Activated T-cell treated with anti-CD3 and anti-CD28 coated beads, Interleukin-2, amount 50 U/mL, for 4 hours (primary cell): ENCODE measurements at places on chromosomes 4 and X. TPM values are rescaled to one million over a fixed set of nuclear protein-coding genes. Genes with fewer than 3 reads are reported as not detected.

DNA sequence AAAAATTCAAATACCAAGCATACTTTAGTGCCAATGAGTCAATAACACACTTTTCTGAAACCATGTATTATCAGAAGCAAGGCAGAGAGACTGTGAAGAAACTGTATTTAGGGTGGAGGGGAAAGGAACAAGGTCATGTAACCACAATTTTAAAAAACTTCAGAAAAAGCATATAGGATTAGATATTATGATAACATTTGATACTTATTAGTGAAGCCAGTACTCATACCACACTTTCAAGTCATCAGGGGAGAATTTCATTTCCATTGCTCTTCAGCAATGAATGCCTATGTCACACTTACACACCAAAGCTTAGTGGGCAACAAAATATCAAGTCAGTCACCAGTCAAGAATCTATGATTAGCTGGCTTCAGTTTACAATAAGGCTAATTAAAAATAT lies 602.2 kb downstream of the IL15 start:
- DNase-seq, result no peak

The UGT2B17 gene
- 0.10 TPM for total RNA-seq

The AMBN gene
- total RNA-seq, result not detected

DNA sequence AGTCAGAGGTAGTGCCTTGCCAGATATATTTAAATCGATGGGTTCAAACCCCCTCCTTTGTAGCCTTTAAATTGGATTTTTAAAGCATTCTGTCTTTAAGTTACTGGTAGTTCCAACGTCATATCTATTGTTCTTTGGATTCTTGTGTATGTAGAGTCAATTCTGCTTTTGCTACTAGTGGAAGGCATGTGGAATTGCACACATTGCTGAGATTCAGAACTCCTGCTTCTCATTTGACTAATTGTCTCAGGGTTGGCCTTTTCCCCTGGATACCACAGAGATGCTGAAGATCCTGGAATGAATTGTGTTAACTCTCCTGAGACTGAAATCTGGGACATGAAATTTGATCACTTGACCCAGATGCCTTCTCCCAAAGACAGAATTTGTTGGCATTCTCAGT lies 328.3 kb upstream of the RPS6KA3 start:
- no peak for DNase-seq

DNA sequence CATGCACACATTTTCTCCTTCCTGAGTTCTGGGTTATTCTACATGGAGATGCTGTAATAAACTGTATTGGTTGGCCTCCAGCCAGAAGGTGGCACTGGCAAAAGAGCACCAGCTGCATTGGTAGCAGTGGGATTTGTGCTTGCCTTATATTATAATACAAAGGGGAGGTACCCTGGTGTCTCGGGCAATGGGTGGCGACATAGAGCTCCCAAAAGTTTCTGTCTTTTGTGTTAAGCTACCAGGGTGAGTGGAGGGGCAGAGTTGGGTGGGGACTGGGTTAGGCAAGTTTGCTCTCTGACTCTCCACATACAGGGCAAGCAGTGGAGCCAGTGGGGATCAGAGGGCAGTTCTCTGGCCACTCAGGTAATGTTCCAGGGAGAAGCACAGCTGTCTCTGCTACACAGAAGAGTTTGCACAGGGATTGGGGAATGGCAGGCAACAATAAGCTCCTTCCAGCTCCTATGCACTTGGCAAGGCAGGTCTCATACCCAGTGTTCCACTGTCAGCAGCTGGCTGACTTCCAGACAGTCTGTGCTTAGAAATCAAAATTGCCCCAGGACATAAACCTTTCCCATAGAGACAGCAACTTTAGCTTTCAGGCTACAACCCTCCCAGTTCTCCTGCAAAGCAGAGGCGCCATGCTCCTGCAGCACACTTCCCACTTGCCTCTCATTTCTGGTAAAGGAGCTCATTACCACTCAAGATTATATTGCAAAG lies 463.9 kb upstream of the PCDH7 start:
- no peak for DNase-seq

- DNase-seq, result peak; percentile 7
Observed at GRCh38 chr4:94452476-94453371, 982 bp downstream of the PDLIM5 start.

The ERAS gene
- 0.37 TPM for total RNA-seq

DNA sequence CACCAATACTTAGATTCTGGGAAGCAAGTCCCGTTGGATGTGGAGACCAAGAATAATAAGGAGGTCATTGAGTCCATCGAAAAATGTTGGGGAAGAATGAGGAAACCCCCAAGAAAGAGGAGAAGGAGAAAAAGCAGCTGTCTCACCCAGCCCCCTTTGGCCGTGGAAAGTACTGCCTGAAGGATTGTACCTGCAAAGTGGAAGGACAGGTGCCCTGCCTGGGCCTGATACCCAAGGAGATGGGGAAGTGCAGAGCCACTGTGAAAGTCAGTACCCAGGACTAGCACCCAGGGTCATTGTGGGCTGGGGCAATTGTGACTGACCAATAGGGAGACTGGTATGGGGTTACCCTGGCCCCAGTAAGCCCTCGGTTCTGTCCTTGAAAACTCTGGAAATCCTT lies 13.8 kb upstream of the CFAP299 start:
- no peak for DNase-seq

The F8 gene
- total RNA-seq, result 1.5 TPM

The TLR2 gene
- total RNA-seq, result 1.9 TPM

DNA sequence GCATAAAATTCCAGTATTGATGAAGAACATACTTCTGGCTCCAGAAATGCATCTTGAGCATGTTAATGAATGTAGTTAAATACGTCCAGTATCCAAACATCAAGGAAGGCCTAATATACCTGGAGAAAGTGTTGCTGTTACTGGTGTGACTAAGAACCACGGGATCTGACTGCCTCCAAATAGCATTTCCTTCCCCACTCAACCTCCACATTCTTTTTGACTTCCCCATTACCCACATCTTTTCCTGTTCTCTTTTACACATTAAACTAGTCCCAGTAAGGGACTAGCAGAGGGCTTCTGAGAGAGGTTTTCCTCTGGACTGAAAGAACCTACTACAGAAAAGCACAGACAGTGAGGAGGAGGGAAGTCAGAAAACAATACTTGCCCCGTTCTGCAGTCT lies 482.8 kb upstream of the HTR2C start:
- no peak for DNase-seq

DNA sequence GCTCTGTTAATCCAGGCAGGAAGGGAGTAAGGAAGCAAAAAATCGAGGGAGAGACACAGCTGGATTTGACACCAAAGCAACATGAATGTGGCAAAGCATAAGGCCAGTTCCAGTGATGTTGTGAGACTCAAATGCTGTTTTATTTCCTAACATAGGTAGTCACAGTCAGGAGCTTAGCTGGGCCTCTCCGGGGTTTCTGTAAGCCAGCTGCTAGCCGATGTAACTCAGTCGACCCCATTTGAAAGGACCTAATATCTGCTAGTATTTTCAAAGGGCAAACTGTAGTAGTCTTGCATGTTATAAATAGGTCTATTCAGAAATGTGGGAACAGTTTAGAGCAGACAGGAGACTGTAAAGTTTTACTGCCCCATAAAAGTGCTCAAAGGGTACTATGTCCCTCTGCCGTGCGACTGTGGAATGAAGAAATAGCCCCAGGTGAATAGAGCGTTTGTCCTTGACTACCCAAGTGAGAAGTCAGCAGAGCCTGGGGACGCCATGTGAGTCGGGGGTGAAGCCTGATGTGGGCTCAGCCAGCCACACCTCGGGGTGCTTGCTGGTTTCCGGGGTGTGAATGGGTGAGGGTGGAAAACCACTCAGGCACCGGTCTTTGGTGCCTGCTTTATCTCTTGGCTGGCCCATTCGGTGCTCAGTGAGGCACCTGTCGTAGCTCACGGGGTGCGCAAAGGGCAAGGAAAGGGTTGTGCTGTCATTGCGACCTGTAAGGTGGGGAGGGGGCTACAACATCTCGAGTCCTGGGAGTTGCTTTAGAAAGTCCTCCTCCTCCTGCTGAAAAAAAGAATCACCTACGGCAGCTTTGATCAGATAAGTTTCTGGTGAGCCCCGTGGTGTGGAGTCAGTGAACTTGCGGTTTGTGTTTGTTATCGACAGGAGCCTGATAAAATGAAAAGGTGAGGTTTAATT lies 745 bp downstream of the TRIM2 start:
- DNase-seq, result peak; percentile 18

The ODAPH gene
- not detected for total RNA-seq

DNA sequence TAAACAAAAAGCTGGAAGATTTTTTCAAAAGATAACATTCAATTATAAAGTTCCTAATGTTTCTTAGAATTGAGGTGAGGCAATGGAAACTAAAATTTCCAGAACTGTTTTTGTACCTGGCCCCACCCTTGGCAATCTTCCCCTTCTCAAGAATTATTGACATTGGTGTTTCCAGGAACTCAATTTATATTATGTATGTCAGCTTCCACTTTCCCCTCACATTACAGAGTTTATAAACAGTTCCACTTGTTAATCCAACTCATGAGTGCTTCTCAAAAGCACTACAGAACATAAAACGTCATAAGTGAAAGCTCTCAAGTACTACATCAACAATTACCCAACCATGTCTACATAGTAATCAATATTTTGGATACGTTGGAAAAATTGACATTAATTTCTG lies 107.4 kb downstream of the FAM13A start:
- DNase-seq, result no peak

DNA sequence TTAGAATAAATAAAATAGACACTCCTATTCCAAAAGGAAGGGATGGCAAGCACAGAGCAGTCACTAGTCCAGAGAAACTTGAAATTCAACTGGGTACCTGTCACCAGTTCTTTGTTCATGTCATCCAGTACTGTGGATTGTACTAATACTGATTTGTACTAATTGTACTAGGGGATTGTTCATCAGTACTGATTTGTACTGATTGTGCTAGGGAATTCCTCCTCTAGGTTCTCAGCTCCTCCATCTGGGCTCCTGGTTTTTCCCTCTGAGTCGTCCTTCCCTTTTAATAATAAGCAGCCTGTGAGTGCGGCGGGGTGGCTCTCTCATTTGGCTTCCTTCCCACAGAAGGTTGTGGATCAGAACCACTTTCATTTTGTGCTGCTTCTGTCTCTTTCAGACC lies 31.0 kb upstream of the SOD3 start:
- DNase-seq, result no peak

- no peak for DNase-seq
Observed at GRCh38 chrX:147738265-147738664, 173.5 kb upstream of the FMR1 start.

DNA sequence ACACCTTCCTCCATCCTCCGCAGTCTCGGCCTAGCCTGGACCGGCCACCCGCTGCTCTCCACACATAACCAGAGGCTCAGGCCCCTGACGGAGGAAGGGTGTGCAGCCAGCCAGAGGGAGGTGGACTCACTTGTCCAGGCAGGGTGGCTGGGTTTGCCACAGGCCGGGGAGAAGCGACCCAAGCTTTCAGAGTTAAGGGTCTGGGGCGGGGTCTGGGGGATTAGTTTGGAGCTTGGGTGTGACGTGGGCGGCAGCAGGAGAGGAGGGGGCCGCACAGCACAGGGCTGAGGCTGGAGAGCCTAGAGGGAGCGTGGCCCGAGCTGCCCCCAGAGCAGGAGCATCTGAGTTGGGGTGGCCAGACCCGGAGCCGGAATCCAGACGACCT lies 22.4 kb upstream of the CPLX1 start:
- no peak for DNase-seq

GRCh38 chr4:2478229-2478628 lies 9.3 kb downstream of the RNF4 start:
- no peak for DNase-seq

The VCX3A gene
- not detected for total RNA-seq

GRCh38 chrX:121570072-121570841 lies 522.8 kb downstream of the GLUD2 start:
- no peak for DNase-seq

The ZCCHC12 gene
- total RNA-seq, result 0.71 TPM

The SMAD1 gene
- total RNA-seq, result 2.3 TPM

GRCh38 chr4:122826553-122827257 lies at the start of gene FGF2:
Gene FGF2 (plus strand): TSS chr4:122826831. CDS start chr4:122827175, 344 bp downstream.
- DNase-seq, result no peak

- no peak for DNase-seq
Observed at GRCh38 chr4:18252052-18252451, 230.5 kb upstream of the LCORL start.

DNA sequence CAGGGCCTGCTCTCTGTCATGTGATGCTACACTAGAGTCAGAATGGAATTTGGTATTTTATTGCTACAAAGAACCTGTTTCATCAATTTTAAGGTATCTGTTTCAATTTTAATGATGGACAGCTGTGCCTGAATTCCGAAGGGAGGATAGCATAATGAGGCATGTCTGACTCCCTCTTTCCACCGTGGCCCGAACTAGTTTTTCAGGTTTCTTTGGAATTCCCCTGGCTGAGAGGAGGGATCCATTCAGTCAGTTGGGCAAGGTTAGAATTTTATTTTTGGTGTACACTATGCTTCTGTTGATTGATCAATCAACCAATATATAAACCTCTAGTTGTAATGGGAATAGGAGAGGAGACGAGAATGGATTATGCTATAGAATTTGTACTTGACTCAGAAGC lies 761.8 kb downstream of the FAM133A start:
- no peak for DNase-seq

The VEGFC gene
- 0.14 TPM for total RNA-seq

The ATP2B3 gene
- 0.05 TPM for total RNA-seq

DNA sequence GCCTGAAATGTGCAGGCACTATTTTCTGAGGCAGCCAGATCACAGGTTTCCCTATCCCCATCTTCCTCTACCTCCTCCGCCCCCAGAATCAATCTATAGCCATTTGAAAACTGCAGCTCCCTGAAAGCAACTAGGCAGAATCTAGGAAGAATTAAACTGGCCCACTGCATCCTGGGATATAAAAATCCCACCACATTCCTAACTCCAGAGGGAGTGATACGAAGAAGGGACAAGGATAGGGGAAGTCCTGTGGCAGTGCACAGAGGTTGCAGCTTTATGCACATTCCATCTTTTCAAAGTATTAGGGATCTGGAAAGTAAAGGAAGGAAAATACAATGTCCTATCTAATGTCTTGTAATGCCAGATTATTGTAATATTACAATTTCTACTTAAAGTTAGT lies 18.3 kb upstream of the HERC3 start:
- no peak for DNase-seq

DNA sequence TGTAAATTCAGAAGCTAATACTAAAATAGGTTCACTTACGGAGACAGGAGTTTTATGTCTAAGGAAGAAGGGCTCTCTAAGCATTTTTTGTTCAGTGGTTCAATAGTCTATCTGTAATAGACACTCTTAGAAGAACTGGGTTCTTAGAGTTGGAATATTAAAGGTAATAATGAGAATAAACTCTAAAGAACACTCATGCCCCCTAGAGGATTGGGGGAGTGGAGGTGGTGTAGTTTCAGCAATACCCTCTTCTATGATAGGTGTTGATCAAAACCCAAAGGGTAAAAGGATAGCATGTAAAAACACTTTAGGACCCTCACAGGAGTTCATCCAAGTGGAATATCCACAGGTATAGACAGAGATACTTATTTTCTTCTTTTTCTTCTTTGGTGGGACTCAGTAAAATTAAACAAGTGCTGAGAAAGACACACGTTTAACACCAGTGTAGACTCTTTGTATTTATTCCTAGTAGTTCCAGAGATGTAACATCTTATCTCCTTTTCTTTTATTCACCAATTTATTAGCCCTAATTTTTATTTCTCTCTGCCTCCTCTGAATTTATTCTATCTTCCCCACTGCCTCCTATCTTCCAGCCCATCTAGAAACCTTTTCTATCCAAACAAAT lies 25.7 kb upstream of the MND1 start:
- peak; percentile 11 for DNase-seq

GRCh38 chr4:31793907-31794306 lies 1073.7 kb downstream of the PCDH7 start:
- no peak for DNase-seq

The C4orf50 gene
- total RNA-seq, result 0.11 TPM

The LAMP2 gene
- 37.2 TPM for total RNA-seq

The TCEAL6 gene
- total RNA-seq, result not detected
